CD4-positive, alpha-beta T cell treated with Interferon alpha-2 for 1 hour (primary cell): ENCODE measurements at places on chromosomes 6 and 20.

- DNase-seq: no peak
Observed at GRCh38 chr6:4503700-4504099, 272.5 kb upstream of the CDYL start.

DNA sequence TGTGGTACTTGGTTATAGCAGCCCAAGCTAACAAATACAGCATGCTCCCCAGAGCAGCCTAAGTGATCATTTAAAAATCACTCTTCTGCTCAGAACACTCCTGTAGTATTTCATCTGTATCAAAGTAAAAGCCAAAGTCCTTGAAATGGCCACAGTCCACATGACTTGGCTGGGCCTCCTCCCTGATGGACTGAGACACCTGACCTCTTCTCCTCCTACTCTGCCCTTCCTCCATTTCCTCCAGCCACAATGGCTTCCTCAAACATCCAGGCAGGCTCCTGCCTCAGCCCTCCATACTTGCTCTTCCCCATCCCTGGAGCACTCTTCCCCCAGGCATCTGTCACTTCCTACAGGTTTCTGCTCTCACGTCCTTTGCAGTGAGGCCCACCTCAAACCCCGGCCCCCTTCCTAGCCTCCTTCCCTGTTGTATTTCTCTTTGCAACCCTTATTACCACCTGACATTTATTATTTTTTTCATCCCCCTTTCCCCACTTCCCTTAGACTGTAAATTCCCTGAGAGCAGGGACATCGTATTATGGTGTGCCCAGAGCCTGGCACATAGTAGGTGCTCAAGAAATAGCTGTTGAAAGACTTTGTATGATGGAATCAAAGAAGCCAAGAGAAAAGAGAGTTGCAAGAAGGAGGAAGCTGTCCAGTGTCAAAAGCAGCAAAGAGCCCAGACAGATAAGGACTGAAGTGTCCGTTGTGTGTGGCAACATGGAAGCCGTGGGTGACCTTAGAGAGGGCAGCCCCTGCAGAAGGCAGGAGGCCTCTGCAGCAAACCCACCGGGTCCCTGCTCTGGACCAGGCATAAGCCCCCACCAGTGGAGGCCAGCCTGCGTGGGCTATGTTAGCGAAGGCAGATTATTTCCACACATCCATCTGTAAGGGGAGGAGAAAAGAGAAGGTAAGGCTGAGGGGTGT, 87.5 kb downstream of the TRERF1 start:
- no peak for DNase-seq

DNA sequence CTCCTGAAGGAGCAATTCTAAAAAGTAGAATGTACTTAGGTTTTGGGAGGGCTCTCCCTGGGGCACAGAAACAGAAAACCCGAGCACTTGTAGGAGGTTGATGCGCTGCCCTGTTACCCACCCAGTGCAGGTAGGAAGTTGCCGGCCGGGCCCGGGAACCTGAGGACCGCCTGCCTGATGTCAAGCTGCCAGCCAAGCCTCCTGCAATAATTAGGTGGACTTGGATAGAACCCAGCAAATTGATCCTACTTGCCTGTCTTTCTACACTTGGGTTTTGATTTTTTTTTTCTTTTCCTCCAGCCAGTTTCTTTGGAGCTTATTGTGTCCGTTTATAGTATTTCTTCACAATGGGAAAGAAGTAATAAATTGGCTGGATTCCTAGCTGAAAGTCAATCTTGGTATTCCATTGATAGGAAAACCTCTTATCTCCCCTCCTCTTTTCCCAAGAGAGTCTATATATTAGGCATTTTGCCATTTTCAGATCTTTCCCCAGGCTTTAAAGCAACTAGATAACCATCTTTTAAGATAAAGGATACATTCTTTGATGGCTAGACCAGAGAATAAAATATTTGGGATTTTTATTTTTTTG, 78.3 kb upstream of the FYN start:
- no peak for DNase-seq

GRCh38 chr6:7389162-7389450, 436 bp downstream of the CAGE1 start:
- DNase-seq: no peak

DNA sequence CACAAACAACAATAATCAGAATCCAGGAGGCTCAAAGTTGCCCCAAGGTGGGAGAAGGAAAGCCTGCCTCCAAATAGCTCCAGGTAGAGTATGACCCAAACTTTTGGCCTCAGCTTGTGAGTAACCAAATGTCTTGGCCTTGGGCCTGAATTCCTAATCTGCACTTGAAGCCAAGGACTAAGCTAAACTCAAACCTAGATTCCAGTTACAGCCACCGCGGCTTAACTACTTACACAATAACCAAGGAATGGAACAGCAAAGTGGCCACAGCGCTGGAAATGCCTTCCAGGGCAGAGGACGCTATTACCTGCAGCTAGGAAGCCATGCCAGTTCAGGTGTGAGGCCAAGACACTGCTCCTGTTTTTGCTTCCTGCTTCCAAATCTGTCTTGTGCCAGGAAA, 4.6 kb downstream of the NINL start:
- DNase-seq: no peak

DNA sequence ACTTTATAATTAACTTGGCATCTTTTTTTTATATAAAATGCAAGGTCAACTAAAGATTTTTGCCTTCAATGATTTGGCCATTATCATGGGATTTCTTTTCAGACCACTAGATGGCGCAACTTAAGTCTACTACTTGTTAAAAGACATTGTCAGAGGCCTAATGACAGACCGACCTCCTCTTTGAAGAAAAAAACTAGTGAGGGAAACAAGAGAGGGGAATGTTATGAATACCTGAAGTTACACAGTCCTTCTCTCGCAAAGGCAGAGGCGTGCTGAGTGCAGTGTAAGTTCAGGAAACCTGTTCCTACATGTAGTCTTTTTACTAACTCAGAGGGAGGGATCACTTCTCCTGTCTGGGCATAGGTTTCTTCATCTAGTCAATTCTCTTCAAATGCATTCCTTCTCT, 9.3 kb downstream of the TRAPPC3L start:
- peak; percentile 68 for DNase-seq

GRCh38 chr20:48794816-48795457, 32.9 kb downstream of the PREX1 start:
- DNase-seq: no peak

DNA sequence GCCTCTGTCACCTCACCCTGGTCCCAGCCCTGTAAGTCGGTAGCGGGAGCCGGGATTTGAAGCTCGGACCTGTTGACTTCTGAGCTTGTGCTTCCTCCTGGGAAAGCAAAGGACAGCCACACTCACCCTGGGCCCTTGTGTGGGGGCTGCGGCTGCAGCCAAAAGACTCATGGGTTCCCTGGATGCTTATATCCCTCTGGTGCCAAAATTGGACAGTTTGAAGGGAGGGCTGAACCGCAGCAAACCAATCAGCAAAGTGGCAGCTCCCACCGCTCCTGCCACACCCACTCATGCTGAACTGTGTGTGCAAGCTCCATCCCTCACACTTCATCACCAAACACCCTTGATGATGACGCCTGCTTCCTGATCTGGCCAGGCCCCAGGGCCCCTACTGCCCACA, 3.9 kb upstream of the CCN5 start:
- no peak for DNase-seq

GRCh38 chr6:63600136-63600535, 27.9 kb downstream of the LOC128125822 start:
- DNase-seq: no peak

GRCh38 chr6:42260972-42261371, 43.3 kb upstream of the MRPS10 start:
- peak; percentile 40 for DNase-seq

DNA sequence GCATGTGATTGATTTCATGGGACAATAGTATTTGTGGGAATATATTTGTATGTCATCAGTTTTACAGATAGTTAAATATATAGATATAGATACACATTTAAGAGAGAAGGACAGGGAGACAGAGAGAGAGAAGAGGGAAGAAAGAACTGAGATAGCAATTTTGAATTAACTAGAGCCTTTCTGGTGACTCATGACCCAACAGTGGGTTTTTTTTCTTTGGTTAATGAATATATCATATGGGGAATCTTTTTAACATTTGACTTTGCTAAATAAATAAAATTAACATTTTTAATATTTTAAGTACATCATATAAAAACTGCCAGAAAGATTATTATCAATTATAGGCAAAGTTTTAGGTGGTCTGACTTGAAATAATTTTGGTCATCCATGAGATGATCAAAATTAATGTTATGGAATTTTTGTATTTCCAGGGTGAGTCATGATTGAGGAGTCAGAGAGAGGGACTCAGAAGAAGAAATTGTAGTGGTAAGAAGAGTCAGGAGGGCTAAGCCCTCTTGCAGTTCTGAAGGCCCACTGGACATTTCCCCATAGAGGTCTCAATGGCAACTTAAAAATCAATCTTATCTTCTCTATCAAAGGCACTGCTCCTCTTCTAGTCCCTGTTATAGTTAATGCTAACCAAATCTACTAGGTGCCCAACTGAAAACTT, 508.1 kb upstream of the MAP3K7 start:
- no peak for DNase-seq

DNA sequence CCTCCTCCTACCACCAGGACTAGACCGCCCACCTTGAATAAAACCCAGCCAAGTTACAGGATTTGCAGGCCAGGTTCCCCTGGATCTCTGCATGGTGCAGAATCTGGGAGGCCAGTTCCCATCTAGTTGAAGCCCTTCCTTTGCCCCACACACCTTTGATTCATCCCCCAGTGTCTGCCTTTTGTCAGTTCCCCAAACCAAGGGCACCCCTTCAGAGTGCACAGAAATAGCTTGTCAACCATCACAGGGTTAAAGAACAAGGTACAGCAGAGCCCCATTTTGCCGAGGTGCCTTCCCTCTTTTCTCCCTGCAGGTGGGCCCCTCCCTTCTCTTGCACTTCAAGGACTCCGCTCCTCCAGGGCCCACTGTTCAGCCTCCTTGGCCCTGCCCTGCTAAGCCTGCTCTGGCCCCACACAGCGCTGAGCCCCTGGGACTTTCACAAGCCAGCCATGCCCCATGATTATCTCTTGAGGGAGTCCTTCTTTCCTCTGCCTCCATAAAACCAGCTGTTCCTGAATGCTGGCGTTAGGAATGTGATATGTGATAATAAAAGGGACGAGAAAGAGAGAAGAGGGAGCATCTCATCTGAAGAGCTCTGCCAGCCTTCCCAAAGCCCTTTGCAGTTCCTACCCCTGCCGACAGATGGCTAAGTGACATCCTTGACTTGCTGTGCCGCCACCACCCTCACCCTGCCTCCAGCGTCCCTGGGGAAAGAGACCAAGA, 280.3 kb downstream of the CDC5L start:
- peak; percentile 31 for DNase-seq

DNA sequence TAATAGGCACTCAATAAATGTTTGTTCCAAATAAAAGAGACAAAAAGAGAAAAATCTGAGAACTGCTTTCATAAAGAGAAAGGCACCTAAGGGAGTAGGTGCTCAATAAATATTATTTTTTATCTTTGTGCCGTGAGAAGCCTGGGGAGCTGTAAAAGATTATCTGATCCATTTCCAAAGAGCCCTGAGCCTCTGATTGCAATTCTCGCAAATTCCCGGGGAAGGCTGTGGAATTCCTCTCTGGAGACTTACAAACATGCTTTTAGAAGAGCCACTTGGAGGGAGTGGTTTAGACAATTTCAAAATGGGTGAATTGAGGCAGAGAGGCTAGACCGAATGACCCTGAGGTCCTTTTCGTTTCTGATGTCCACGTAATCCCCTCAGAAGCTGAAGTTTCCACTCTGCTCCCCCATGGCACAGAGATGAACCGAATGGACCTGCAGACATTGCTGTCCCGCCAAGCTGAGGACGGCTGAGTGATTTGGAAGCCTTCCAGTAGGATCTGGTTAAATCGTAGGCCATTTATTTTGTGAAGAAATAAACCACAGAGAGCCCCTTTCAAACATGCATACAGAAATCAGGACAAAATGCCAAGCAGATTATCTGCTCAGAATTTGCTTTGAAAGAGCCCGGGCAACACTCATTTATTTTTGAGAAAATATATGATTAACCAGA, 77.8 kb downstream of the PKHD1 start:
- no peak for DNase-seq

DNA sequence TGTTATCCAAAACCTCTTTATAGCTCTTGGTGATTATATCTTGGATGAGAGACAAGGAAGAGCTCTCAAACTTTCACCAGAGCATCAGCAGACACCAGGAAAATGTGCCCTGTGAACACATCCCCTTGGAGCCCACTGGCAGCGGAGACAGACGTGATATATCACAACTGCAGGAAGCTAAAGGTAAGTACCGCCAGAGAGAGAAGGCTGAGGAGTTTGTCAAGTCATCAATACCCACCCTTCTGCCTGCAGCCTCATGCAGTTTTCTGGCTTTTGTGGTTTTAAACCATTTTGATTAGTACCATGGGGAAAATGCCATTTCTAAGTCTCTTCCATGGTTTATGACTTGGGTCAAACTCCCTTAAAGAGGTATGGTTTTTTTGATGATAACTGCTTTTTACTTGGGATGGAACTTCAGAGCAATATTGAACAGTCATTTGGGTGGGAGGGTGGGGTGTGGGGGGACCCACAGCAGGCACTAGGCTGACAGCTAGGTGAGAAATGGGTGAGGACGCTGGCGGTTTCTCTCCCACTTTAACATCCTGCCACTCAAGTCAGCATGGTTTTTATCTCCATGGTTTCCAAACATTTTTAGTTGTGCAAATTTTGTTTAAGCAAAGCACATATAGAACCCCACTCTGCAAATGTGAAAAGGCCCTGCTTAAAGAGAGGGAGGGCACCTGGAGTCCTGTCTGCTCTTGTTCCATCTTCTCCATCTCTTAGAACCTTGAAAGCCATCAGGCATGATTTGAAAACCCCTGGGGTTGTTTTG, 108.4 kb downstream of the SCML4 start:
- DNase-seq: peak; percentile 50

DNA sequence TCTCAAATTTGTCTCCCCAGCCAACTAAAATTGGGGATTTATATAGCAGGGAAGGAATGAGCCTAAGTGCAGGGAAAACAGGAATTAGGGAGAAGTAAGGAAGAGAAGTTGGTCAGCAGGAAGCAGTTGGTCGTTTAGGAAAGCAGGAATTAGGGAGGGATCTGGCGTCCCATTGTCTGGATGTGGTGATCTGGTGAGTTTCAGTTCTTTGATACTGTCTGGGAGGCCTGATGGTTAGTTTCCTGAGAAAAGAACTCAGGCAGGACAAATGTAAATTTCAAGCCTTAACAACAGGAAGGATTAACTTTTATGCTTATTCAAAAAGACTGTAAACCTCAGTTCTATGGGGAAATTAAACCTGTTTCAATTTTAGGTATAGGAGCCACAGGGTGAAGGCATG, 116.2 kb upstream of the PRL start:
- no peak for DNase-seq

GRCh38 chr6:10030942-10031537, 383.8 kb downstream of the TFAP2A start:
- no peak for DNase-seq

GRCh38 chr20:38238829-38239228, 21.7 kb downstream of the KIAA1755 start:
- no peak for DNase-seq

DNA sequence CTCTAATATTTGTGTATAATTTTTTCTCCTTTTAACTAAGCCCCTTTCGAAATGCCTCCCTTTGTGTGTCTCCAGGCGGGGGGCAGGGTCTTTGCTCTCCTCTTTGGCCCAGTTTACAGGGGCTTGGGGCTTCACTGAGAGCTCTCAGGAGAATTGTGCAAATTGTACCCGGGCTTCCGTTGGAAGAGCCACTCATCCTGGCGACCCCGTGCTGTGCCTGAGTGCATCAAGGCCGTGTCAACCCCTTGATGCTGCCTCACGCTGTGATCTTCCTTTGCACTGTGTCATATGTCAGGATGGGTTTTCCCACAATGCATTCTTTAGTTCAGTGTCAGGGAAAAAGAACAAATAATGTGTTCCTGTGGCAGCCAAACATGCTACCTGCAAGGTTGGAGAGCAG, 118.0 kb upstream of the POU3F2 start:
- no peak for DNase-seq
